ENCODE measurements at places on chromosomes 16 and 17.

- DNase-seq: no peak
Observed at GRCh38 chr16:3256866-3257465, 533 bp upstream of the MEFV start.

GRCh38 chr17:588519-588918 is 126.1 kb downstream of the VPS53 start:
- no peak for DNase-seq

DNA sequence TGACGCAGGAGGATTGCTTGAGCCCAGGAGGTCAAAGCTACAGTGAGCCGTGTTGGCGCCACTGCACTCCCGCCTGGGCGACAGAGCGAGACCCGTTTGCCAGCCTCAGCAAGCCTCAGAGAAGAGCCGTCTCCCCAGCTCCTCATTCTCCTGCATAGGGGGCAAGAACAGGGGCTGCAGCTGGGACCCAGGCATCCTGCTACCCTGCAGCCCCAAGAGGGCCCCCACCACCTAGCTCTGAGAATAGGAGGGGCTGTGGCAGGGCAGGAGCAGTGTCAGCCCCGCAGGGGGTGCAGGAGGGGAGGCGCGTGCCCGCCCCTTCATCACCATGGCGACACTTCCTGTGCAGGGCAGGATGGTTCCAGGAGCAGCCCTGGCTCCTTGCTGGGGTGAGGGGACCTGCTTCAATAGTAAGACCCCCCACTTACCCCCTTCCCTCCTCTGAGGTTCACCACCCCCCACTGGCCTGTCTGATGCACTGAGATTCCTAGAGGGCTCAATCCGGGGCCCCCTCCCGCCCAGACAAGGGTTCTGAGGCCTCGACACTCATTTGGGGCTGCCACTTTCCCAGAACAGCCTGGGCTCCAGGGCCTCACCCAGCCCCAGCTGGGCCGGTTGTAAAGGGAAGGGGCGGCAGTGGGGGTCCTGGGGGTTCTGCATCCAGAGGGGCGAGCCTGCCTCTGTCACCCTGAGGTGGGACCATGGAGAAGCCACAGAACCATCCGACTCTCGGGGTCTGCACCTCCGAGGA is 20.2 kb downstream of the VASN start:
- DNase-seq: no peak

GRCh38 chr17:1511756-1512321 is 4.6 kb downstream of the INPP5K start:
- no peak for DNase-seq

DNA sequence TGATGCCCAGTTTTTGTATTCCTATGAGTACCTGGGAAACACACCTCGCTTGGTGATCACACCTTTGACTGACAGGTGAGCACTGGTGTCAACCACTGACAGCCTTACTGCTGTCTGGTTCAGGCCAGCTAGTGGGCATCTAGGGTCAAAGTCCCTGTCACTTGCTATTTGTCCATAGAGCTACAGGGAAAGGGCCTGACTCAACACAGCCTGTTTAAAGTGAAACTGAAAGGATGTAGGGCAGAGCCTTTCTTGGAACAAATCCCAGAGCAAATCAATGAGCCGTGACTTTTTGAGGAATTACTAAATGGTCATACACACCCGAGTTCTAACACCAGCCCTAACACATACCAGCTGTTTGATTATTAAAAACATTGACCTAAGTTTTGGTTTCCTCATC is 106.8 kb downstream of the DNAH9 start:
- DNase-seq: no peak

DNA sequence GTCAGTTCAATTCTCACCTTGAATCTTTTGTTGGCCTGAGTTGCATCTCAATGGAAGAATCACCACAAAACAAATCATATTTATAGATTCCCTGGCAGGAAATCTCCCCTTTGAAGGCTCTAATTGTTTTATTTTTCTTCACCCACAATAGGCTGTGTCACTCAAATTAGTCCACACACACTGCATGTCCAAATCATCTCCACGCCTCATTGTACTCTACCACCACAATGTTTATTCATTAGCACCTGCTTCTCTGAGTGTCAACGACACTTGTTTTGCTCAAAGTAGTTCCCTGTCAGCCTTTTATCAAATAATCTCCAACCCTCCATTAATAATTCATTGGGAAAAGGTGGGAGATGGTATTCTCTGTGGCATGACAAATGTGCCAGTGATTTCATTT is 164.3 kb downstream of the ABCC12 start:
- no peak for DNase-seq

DNA sequence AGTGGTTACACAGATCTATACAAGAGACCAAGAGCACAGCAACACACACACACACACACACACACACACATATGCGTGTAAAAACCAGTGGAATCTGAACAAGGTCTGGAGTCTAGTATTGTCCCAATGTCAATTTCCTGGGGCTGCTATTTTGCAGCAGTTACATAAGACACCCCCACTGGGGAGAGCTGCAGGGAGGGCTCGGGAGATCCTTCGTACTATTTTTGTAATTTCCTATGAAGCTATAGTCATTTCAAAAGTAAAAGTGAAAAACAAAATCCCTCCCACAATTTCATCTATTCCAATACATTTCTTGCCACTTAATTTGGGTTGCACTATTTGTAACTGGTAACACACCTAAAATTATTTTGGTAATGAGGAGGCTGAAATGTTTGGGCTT is 68.5 kb downstream of the C16orf95 start:
- DNase-seq: no peak

DNA sequence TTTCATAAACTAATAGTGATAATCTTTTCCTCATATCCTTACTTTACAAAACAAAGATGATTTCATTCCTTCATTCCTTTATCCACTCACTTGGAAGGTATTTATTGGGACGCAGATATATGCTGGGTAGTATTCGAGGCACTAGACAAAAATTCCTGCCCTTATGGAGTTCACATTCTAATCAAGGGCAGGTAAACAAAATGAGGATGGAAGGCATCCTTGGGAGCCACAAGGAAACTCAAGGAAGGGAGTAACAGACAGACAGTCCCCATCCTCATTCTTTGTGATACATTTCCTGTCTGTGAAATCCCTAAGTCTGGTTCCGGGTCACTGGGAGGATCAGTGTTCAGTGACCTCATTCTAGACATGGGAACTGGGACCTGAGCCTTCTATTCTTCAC is 45.2 kb downstream of the SLC6A2 start:
- DNase-seq: no peak

- no peak for DNase-seq
Observed at GRCh38 chr16:75660726-75661302, 13.2 kb downstream of the TERF2IP start.

DNA sequence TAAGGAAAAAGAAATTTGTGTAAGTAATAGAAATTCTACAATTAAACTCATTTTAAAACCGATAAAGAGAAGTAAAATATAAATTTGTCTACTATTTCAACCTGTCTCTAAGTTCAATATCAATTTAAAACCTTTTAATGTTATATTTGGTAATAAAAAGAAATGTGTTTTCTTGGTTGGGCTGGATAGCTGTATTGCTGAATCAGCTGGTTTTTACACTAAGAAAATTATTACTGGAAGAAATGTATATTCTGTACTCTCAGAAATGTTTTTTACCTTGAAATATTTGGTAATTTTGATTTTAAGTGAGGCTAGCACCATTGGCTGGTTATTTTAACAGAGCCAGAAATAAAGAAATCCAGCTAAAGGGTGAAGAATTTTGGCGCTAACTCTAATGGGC is 87.1 kb upstream of the CNTNAP4 start:
- no peak for DNase-seq

GRCh38 chr17:81635973-81636504 is 873 bp downstream of the NPLOC4 start:
- no peak for DNase-seq

GRCh38 chr17:77036136-77036840 is 104.5 kb upstream of the SEC14L1 start:
- DNase-seq: no peak

DNA sequence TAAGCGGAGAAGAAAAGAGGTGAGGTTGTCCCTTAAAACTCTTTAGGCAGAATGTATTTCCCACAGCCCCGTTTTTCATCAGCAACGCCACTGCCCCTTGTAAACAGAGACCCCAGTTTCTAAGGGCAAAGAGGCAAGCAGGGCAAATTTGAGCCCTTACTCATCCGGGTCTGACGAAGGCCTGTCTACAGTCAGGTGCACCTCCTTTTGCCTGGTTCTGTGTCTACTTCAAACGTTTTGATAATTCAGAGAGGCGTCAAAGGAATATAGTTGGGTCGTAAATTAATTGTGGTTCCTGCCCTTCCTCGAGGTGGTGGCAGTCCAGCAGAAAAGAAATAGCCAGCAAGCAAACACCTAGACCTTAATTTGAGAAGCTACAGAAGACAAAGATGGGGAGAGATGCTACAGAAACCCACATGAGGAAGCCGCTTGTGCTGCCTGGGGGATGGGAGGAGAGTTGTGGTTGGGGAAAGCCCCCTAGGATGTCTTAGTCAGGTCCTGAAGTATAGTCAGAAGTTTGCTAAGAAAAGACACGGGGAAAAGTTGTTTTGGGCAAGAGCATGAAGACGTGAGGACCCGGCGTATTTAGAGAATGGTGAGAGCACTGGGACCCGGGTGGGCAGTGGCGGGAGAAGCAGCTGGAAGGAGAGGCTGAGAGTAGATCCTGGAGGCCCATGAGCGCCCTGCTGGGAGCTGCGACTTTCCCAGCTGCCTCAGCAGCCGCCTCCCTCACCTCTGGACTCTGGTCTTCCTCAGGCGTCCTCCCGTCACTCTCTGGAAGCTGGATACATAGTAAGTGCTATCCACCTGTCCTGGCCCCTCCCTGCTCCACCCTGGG is 2.4 kb downstream of the FBRS start:
- DNase-seq: peak; percentile 59

DNA sequence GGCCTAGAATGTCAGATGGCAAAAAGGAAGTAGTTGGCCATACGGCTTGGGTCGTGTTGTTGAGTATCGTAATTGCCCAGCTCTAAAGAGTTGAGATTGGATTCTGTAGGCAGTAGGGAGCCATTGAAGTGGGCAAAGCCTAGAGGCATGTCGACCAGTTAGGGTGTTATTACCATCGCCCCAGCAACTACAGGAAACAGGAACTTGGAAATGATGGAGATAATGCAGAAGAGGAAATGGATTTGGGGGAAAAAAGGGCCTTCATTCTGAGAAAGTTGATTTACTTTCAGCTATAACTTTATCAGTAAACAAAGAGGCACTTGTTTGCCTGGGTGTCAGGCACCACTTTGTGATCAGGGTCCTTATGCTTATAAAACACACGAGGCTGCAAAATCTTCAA is 52.6 kb downstream of the COX10 start:
- DNase-seq: no peak

- no peak for DNase-seq
Observed at GRCh38 chr17:82519971-82520903, 705 bp downstream of the FOXK2 start.

DNA sequence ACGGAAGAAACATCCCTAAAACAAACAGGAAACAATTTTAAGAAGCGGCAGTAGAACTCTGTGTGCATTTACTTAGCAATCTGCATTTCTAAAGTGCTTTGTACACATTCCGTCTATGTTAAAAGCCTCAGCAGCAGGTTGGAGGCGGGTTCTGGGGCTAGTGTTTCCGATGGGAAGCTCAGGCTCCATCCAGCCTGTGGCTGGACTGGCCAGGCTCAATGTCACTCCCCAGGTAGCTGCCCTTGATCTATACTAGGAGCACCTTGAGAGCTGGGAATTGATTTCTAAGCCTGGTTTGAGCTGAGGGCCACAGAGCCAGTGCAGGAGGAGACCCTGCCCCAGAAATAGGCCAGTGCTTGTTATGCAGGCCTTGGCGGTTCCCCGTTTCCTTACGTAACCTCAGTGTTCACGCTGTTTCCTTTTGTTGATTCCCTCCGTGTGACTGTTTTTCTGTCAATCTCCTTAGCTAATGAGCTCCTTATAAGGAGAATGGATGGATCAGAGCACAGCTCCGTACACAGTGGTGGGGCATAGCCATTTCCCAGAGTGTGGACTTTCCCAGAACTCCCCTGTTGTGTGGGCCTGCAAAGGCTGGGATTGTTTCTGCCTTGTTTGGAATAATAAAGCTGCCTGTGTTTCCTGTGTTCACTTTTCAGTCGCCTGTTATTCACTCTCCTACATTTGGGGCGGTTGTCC is 21.4 kb downstream of the ADORA2B start:
- DNase-seq: no peak

DNA sequence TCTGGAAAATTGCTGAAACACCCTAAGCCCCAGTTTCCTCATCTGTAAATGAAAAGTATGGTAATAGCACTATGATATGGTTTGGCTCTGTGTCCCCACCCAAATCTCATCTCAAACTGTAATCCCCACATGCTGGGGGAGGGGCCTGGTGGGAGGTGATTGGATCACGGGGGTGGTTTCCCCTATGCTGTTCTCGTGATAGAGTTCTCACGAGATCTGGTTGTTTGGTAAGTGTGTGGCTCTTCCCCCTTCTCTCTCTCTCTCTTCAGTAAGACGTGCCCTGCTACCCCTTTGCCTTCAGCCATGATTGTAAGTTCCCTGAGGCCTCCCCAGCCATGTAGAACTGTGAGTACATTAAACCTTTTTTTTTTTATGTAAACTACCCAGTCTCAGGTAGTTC is 490.7 kb downstream of the TMEM114 start:
- no peak for DNase-seq

DNA sequence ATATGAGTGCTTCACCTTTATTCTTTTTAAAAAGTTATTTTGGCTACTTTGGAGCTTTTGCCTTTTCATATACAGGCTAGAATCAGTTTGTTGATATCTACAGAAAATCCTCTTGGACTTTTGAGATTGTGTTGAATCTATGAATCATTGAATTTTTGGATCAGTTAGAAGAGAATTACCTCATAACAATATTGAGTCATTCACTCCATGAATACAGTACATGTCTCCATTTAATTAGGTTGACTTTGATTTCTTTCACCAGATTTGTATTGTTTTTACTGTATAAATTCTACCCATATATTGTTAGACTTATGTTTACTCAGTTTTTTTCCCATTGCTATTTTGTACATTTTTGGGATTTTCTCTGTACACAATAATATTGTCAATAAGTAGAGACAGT is 54.4 kb downstream of the TAOK1 start:
- DNase-seq: no peak

GRCh38 chr17:10638151-10638550 is 19.0 kb downstream of the MYH3 start:
- DNase-seq: no peak

DNA sequence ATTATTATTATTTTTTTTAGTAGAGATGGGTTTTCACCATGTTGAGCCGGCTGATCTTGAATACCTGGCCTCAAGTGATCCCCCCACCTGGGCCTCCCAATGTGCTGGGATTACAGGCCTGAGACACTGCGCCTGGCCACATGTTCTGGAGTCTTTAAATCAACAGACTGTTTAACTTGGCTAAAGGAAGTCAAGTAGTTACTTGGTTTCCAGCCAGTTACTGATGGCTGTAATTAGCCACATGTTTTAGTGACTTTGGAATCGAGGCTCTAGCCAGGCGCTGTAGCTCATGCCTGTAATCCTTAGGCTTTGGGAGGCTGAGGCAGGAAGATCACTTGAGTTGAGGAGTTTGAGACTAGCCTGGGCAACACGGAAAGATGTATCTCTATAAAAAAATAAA is 699.2 kb upstream of the RBFOX1 start:
- no peak for DNase-seq

DNA sequence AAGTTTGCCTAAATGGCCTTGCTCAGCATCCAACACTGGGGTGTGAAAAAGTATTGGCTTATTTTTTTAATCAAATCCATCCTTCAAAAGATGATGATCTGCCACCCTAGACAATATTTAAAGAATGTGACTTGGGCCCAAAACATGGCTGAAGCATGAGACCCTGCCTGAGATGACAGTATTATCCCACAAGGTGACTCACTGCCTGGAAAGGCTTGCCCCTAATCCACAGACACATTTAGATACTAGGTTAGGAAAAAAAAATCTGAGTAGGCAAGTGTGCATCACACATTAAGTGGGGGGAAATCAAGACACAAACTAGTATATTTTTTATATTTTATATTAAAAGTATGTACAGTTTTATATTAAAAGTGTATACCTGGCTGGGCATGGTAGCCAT is 38.4 kb downstream of the TOM1L2 start:
- no peak for DNase-seq

Measured in stimulated activated CD4-positive, alpha-beta T cell treated with anti-CD3 and anti-CD28 coated beads, TNF-alpha, amount 100 ng/mL, for 1 hour (primary cell).